NCI-H1092 treated with DMSO at 0.1 percent for 48 hours (cell line): ENCODE measurements at places on chromosomes 4 and X.

GRCh38 chr4:84491481-84491880 is 7.6 kb downstream of the NKX6-1 start:
- no peak for DNase-seq

DNA sequence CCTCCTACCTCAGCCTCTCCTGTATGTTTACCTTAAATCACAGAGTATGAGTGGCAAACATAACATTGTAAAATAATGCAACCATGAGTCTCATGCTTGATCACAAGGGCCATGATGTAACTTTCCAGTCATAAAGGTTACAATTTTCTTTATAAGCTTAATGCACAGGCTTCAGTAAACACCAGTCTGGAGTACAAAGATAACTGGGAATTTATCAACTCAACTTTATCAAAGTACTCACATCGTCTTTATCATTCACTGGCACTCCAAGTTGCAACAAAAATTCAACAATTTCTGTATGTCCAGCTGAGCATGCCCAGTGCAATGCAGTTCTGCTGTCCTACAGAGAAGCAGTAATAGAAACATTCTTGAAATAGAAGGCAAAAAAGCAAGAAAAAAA is 2.8 kb downstream of the PSMD10 start:
- DNase-seq, result no peak

GRCh38 chr4:2135083-2135482 is 76.0 kb downstream of the NAT8L start:
- DNase-seq, result peak; percentile 21

- no peak for DNase-seq
Observed at GRCh38 chrX:97109730-97110129, 226.0 kb downstream of the RPA4 start.

DNA sequence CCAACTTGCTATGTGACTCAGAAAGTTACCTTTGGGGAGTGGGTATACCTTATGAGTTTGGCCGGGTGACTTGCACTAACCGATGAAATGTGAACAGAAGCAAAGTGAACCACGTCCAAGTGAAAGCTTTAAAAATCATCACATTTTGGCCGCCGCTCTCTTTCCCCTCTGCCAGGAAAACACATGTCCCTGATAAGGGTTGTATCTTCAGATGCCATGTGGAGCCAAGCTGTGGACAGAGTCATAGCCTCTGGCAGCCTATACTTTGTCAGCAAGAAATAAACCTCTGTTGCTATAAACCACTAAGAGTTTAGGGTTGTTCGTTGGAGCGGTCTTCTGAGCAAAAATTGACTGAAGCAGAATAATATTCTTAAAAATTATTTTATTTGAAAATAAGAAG is 92.3 kb downstream of the PRDM5 start:
- DNase-seq, result no peak
